T-helper 17 cell (primary cell): ENCODE measurements at places on chromosomes 6 and 20.

DNA sequence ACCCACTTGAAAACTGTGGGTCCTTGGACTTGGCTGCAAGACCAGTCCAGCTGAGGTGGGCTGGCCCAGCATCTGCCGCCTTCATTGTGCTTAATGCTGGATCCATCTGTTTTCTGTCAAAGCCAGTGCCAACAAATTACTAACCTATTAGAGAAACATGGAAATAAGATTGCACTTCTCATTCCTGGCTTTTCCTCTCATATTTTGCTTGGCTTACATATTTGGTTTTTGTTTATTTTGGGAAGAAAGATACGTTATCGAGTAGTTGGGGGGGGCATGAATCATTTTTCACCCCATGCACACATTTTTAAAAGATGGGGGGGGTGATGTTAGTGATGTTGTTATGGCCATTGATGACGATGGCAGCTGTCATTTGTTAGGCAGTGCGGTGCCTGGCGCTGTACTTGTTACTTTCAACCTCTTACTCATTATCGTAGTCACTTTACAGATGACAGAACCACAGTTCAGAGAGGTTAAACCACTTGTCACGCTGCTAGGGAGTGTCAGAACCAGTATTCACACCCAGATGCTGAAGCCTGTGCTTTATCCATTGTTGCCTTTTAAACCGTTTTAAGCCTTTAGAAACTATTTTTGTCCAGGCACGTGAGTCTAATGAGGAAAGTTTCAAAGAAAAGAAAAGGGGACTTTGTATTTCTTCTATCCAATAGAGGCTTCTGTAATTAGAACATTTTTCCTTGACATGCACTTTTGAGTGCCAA, 180.0 kb downstream of the TMEM242 start:
- DNase-seq, result no peak

DNA sequence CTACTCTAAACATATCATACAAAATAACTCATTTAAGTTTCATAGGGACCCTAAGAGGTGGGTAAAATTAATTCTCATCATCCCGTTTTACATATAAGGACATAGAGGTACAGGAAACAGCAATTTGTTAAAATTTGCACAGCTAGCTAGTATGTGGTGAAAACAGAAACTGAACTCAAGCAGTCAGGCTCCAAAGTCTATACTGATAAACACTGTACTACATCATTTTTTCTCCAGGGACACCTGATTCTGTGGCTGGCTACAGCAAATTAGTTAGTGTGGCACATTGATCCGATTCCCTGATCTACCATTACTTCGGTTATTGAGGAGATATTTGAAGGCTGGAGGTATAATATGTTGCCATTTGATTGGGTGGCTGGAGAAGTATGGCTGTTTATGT, 36.2 kb upstream of the E2F3 start:
- no peak for DNase-seq

DNA sequence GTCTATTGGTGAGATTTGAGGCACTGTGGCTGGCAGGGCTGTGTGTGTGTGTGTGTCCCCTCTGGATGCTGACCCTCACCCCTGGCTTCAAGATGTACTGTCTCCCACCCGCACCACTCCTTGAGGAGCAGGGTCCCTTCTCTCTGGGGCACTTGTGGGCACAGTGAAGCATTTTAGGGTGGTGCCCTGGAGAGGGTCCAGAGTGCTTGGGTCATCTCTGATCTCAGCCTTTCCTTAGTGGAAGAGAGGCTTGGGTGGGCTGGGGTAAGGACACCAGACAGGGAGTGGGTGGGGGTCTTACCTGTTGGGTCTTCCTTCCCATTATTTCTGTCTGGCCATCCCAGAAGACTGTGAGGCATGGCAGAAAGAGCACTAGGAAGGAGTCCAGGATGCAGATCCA, 66.1 kb downstream of the EFCAB8 start:
- no peak for DNase-seq

DNA sequence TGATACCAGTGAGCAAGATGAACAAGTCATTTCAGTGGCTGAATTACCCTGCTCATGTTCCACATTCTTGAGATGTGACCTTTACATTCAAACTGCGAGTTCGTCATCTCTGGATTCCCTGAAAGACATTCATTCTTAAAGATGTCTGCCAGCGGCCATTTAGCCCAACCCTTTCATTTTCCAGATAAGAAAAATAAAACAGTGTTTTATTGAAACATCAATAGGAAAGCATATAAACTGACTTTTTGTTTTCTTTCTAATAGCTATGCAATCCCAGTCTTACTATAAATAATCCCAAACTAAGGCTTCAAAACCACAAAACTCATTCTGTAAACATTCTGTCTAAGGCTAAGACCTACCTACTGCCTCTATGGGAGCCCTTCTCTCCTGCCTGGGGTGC, 134.0 kb downstream of the SAMD5 start:
- DNase-seq, result no peak

- DNase-seq, result no peak
These were observed 372.7 kb downstream of the ADGRB3 start for GRCh38 chr6:69007781-69008180.

DNA sequence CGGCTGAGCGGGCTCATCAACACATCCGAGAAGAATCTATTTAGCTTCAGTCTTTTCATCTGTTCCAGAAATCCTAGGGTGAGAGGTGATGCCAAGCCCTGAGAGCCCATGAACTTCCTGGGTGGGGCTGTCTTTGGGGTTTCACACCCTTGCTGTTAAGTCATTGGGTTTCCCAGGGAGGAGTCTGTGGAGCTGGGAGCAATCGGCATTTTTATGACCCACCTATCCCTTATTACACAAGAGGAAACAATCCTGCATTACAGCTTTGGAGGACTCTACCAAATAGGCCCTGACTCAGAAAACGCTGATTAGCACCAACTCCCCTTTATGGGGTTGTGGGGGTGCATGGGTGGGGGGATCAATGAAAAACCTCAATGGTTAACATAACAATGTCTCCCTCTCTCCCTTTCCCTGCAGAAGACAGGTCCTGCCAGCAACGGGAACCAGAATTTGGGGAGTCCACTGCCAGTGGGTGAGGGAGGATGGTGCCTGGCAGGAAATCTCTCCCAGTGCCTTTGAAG, 46.3 kb downstream of the EZR start:
- no peak for DNase-seq

DNA sequence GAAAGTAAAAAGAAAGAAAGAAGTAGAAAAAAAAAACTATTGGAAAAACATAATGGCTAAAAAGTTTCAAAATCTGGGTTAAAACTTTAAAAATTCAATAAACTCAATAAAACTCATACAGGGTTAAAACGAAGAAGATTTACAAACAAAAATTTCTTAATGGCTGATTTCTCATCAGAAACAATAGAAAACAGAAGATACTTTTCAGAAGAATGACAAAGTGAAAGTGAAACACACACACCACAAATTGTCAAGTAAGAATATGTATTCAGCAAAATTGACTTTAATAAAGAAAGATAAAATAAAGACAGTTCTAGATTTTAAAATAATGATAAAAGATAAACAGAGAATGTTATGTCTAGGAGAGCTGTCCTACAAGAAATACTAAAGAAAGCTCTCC, 618.9 kb upstream of the GJE1 start:
- no peak for DNase-seq

DNA sequence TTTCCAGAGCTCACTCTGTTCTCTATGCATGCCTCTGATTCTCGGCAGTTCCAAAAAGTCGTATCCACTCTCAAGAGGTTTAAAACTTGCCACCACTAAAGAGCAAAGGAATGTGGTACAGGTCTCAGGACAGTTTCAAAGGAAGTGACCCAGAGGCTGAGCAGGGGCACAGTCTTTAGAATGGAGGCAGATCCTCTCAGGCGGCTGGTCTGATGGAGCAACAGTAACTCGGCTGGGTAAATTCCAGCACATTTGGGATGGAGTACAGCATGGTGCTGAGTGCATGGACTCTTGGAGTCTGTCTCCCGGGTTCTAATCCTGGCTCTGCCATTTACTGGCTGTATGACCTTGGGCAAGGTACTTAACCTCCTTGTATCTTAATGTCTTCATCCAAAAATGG, 88.1 kb upstream of the BACH2 start:
- no peak for DNase-seq
